ENCODE measurements at places on chromosomes 1 and 21.

DNA sequence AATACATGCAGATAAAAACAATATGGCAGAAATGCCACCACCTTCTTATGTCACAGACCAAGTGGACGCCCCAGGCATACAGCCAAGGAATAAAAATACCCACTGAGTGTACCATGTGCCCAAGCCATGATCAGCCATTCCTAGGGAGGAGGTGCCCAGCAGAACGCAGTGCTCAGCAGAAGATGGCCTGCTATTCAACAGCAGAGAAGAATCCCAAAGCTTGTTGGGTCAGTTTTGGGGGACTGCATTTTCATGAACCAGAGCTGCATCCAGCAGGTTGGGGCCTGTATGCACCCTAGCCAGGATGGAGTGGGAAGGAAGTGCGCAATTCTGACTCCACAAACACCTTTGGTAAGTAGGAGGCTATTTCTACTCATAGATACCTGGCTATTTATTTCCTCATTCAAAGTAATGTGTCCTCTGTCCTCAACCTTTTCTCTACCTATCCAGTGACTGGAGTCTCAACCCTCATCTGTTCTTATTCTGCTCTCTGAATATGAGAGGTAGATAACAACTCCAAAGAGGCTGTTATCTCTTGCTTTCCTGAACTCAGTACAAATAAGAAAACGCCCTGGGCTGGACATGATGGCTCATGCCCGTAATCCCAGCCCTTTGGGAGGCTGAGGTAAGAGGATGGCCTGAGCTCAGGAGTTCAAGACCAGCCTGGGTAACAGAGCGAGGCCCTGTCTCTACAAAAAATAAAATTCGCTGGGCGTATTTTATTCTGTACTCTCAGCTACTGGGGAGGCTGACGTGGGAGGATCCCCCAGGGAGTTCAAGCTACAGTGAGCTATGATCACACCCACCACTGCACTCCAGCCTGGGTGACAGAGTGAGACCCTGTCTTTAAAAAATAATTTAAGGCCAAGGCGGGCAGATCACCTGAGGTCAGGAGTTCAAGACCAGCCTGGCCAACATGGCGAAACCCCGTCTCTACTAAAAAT, 2.5 kb upstream of the PLEKHM2 start:
- no peak for DNase-seq

DNA sequence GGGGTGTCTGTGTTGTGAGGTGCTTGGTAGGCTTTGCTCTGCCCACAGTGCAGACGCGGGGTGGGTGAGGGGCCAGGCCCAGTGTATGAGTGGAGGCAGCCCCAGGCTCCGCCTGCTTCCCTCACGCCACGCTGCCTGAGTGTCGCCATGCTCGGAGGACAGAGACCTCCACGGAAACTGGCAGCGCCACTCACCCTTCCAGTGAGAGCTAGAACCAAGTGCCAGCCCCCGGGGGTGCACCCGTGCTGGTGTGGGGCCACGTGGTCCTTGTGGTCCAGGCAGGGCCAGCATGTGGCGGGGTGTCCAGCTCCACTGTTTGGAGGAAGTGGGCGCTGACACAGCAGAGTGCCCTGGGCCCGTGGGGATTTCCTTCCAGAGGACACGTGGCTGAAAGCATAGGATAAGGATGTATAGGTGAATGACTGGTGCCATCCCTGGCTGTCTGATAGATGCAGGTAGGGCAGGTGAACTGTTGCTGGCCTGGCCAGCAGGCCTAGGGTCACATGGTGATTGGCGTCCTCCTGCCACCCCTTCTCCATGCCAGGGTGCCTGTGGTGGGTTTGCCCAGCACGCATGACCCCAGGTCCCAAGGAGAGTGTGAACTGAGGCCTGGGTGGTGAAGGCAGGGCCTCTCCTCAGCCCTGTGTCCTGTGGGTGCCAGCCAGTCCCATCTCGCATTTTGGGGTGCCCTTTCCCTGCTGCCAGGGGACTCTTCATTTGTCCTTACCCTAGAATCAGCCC, 3.8 kb downstream of the LRRC3 start:
- DNase-seq, result no peak

DNA sequence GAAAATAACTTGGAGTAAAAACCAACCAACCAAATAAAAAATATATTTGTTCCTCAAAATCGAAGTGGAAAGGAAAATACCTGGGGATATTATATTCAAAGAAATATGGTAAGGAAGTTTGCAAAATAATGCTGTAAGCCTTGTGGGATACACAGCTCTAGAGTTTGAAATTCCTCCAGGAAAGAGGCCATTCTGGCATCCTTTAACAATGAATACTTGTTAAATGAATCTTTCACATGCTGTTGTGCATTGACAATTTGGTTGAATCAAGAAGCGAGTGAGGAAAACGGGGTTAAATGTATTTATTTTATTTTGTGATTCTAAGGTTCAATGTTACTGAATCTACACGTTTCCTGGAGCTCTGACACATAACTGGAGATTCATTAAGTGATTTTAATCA, 30.5 kb upstream of the NTNG1 start:
- DNase-seq, result no peak

DNA sequence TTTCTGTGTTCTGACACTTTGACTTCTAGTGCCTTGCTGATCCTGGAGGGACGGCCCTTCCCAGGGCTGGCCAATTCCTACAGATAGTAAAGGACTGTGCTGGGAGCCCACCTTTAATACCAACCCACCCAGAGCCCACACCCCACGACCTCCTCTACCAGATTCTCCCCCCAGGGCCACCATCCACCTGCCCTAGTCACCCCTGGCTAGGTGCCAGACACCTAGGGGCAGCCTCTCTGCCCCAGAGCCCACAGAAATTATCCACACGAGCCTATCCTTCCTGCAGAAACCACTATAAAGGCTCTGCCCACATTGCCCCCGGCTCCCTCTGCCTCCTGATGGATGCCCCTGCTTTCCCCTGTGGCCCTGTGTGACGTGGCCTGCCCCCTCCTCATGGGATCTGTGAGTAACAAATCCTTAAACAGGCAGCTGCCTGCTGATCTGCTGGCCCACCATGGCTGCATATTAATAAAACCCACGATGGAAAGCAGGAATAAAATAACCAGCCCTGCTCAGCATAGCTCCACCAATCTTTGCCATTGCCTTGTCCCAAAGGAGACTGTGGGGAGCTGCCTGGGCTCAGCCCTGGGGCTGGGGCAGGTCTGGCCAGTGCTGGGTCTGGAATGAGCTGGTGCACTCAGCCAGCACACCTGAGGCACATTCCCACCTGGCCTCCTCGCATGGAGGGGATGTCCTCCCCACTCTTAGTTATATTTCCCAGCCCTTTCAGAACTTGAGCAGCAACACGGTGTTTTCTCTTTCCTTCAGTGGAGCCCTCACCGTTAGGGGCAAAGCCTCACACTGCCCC, 488.5 kb downstream of the NPHP4 start:
- DNase-seq, result no peak

GRCh38 chr1:199522936-199523335, 504.6 kb upstream of the NR5A2 start:
- no peak for DNase-seq

- no peak for DNase-seq
These were observed 338 bp upstream of the C1orf53 start for GRCh38 chr1:197902131-197902453.

All from activated gamma-delta T cell treated with Interleukin-2 at 50 U/mL for 16 hours (primary cell).